Type B pancreatic cell (in vitro differentiated cells): ENCODE measurements at places on chromosomes 16 and 17.

GRCh38 chr17:59641799-59642484 is 22.2 kb downstream of the CLTC start:
- DNase-seq = no peak
- peaks cover 8% of the 10 kb centered on the region for H3K36me3 ChIP-seq
- peak overlapping the region; percentile 21 for H3K4me3 ChIP-seq
- no peaks in the 10 kb centered on the region for H3K27me3 ChIP-seq
- H3K4me1 ChIP-seq = peaks cover 21% of the 10 kb centered on the region
- H3K27ac ChIP-seq = peak overlapping the region; percentile 85

DNA sequence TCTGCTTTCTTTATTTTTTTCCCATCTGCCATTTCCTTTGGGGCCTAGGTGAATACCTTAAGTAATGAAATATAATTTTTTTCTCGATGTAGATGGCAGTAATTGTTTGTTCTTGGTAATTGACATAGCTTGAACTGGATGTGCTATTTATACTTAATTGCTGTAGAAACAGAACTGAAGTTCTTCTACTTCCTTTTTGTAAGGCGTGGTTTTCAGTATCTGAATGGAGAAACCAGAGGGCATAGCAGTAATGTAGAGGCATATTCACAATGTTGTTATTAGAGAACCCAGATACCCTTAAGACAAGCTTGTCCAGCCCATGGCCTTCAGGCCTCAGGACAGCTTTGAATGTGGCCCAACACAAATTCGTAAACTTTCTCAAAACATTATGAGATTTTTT is 16.4 kb downstream of the ATP6V0A1 start:
- no peak for DNase-seq
- peaks cover 42% of the 10 kb centered on the region for H3K36me3 ChIP-seq
- H3K4me3 ChIP-seq = no peak overlapping the region
- H3K4me1 ChIP-seq = peaks cover 12% of the 10 kb centered on the region

DNA sequence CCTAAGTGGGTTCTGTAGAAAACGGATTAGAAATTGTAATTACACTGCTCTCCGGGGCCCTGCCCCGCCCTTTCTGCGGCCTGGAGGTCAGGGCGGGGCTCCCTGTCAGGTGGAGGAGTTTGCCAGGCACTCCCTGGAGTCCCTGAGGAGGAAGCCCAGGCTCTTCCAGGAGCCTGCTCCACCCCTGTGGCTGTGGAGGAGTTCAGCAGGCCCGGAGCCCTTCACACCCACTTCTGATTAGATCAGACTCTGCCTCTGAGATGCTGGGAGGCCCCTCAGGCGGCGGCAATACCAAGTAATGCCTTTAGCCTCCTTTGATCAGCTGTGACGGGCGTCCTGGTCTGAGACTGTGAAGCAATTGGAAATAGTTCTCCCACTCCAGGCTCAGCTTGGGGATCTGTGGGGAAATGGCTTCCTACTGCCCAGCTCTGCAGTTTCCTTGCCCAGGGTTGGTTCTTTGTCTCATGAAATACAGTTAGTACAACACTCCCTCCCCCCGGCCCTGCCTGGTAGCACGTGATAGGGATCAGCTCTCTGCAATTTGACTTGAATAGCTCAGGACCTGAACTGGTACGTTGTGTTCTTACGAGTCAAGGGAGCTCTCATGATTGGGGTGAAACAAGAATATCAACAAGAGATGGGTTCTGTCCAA is 22.3 kb downstream of the BAIAP2 start:
- peaks cover 37% of the 10 kb centered on the region for H3K4me1 ChIP-seq
- H3K27ac ChIP-seq = peak overlapping the region; percentile 99

DNA sequence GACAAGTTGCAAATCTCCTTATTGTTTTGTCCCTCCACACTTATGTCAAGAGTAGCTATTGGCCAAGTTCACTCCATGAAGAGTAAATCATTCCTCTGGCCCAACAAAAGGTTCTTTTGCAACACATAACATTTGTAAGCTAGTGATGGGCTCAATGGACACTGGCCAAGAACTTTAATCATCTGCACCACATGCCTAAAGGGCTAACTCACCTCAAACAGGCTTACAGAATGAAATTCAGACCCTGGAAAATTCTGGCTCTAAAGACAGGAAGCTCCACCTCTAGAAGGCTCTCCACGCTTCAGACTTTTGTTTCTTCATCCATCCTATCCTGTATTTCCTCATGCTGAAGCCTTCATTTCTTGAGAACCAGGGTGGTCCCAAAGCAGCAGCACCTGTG is 10.9 kb upstream of the ANKFN1 start:
- no peak for DNase-seq
- peaks cover 24% of the 10 kb centered on the region for H3K27me3 ChIP-seq
- H3K27ac ChIP-seq = no peak overlapping the region
- no peaks in the 10 kb centered on the region for H3K4me1 ChIP-seq
- H3K36me3 ChIP-seq = no peaks in the 10 kb centered on the region
- H3K4me3 ChIP-seq = no peak overlapping the region

- H3K36me3 ChIP-seq = peaks cover 28% of the 10 kb centered on the region
- H3K4me1 ChIP-seq = peaks cover 7% of the 10 kb centered on the region
- peak overlapping the region; percentile 94 for H3K4me3 ChIP-seq
- peak overlapping the region; percentile 93 for H3K27ac ChIP-seq
These were observed 748 bp downstream of the ATF7IP2 start for GRCh38 chr16:10386517-10387100.

DNA sequence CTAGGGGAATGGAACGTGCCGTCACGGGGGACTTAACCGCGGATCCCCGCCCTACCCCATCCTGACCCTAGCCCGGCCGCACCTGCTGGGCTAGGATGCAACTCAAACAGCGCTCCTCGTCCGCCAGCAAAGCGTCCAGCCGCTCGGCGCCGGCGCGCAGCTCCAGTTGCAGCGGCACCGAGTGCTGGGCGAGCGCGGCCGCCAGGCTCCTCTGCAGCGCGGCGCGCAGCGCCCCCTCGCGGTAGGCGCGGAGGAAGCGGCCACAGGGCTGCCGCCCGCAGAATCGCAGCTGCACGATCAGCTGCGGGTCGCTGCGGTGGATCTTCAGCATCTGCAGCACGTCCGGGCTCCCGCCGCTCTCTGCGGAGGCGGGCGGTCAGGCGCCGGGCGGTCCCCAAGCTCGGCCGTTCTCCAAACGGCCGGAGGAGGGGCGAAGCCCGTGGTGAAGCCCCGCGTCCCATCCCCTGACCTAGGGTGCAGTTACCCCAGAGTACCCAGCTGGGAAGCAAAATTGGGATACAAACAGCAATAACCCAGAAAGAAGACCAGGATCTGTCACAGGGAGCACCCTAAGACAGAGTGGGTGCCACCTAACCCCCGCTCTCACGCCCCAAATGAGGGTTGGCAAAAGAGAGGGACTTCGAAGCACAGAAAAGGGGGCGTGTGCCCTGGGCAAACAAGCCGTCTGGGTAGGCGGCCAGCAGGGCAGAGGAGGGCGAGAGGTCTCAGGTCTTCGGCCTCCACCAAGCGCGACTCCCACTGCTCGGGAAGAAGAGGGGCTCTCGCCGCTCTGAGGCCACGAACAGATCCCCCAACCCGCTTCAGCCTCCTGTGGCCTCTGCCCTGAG is 4.2 kb downstream of the TRADD start:
- no peaks in the 10 kb centered on the region for H3K4me1 ChIP-seq
- peaks cover 85% of the 10 kb centered on the region for H3K27me3 ChIP-seq
- H3K4me3 ChIP-seq = peak overlapping the region; percentile 79
- no peak overlapping the region for H3K27ac ChIP-seq
- DNase-seq = peak; percentile 94

GRCh38 chr17:29914819-29915537 is 15.1 kb downstream of the SSH2 start:
- peaks cover 10% of the 10 kb centered on the region for H3K4me1 ChIP-seq
- no peaks in the 10 kb centered on the region for H3K36me3 ChIP-seq
- H3K27me3 ChIP-seq = no peaks in the 10 kb centered on the region
- H3K4me3 ChIP-seq = no peak overlapping the region

GRCh38 chr17:74146196-74146595 is 57.3 kb upstream of the RPL38 start:
- DNase-seq = no peak
- peaks cover 10% of the 10 kb centered on the region for H3K27me3 ChIP-seq
- no peaks in the 10 kb centered on the region for H3K4me1 ChIP-seq
- H3K27ac ChIP-seq = no peak overlapping the region

- H3K27ac ChIP-seq = peak overlapping the region; percentile 98
- no peak for DNase-seq
- peaks cover 22% of the 10 kb centered on the region for H3K4me1 ChIP-seq
- peak overlapping the region; percentile 92 for H3K4me3 ChIP-seq
- H3K27me3 ChIP-seq = no peaks in the 10 kb centered on the region
These were observed 1.1 kb downstream of the NDEL1 start for GRCh38 chr17:8436844-8437171.

- no peaks in the 10 kb centered on the region for H3K36me3 ChIP-seq
- DNase-seq = no peak
- H3K4me1 ChIP-seq = no peaks in the 10 kb centered on the region
- H3K4me3 ChIP-seq = no peak overlapping the region
These were observed 34.2 kb upstream of the HS3ST3A1 start for GRCh38 chr17:13635951-13636350.

DNA sequence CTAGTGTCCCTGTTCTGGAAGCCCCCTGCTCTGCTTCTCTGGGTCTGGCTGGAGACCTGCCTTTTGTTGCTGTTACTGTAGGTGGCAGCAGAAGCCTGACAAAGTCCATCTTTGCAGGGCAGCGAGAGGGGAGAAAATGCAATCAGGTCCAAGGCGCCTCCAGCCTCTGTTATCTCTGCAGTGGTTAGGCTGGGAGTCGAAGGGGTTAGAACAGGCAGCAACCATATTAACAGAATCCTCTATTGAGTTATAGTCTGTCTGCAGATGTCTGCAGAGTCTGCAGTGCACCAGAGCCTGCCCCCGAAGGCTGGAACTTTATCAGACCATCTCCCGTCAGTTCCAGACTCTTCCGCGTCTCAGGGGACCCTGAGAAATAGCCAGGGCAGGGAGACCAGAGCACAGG is 404.9 kb upstream of the EEF2KMT start:
- H3K27ac ChIP-seq = no peak overlapping the region
- DNase-seq = no peak
- H3K4me1 ChIP-seq = peaks cover 16% of the 10 kb centered on the region
- H3K27me3 ChIP-seq = peaks cover 58% of the 10 kb centered on the region

- no peak overlapping the region for H3K27ac ChIP-seq
- no peaks in the 10 kb centered on the region for H3K27me3 ChIP-seq
- no peaks in the 10 kb centered on the region for H3K4me1 ChIP-seq
- peaks cover 4% of the 10 kb centered on the region for H3K36me3 ChIP-seq
These were observed 19.8 kb downstream of the RAD51D start for GRCh38 chr17:35099908-35100307.

GRCh38 chr17:53932386-53932785 is 109.7 kb downstream of the KIF2B start:
- no peak overlapping the region for H3K27ac ChIP-seq
- H3K36me3 ChIP-seq = no peaks in the 10 kb centered on the region
- H3K27me3 ChIP-seq = no peaks in the 10 kb centered on the region
- H3K4me1 ChIP-seq = no peaks in the 10 kb centered on the region
- DNase-seq = no peak

- peaks cover 4% of the 10 kb centered on the region for H3K27me3 ChIP-seq
- H3K36me3 ChIP-seq = no peaks in the 10 kb centered on the region
- peaks cover 24% of the 10 kb centered on the region for H3K4me1 ChIP-seq
- H3K27ac ChIP-seq = no peak overlapping the region
These were observed 9.6 kb downstream of the CRISPLD2 start for GRCh38 chr16:84829168-84829965.

GRCh38 chr16:66959704-66960161 is 1.3 kb upstream of the CES3 start:
- no peaks in the 10 kb centered on the region for H3K4me1 ChIP-seq
- H3K36me3 ChIP-seq = no peaks in the 10 kb centered on the region
- H3K4me3 ChIP-seq = no peak overlapping the region
- DNase-seq = no peak
- H3K27ac ChIP-seq = no peak overlapping the region

GRCh38 chr16:53740933-53741531 is 37.1 kb downstream of the FTO start:
- H3K4me1 ChIP-seq = peaks cover 35% of the 10 kb centered on the region
- H3K27ac ChIP-seq = no peak overlapping the region
- H3K27me3 ChIP-seq = no peaks in the 10 kb centered on the region
- H3K36me3 ChIP-seq = no peaks in the 10 kb centered on the region

GRCh38 chr16:51298800-51299199 is 147.7 kb upstream of the SALL1 start:
- no peaks in the 10 kb centered on the region for H3K36me3 ChIP-seq
- no peak overlapping the region for H3K27ac ChIP-seq
- no peak overlapping the region for H3K4me3 ChIP-seq
- H3K4me1 ChIP-seq = no peaks in the 10 kb centered on the region

DNA sequence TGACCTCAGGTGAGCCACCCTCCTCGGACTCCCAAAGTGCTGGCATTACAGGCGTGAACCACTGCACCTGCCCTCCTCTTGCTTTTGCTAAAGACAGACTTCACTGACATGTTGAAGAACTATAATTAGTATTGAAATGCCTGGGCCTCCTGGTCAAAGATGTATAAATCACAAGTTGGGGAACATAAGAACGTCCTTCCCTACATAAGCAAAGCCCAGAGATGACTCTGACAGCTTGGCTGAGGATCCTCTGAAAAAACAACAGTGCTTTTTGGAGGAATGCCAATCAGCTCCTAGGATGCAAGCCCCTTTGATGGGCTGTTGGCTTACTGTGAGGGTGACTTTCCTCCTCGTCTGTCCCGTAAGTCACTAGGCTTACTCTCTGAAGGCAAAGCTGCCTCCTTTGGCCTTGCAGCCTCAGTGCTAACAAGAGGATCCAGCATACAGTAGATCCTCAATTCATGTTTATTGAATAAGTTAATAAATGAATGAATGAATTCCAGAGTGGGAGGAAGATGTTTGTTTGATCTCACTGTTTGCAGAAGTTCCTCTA is 6.3 kb downstream of the APOH start:
- no peak overlapping the region for H3K27ac ChIP-seq
- no peak overlapping the region for H3K4me3 ChIP-seq

GRCh38 chr17:19785854-19786253 is 37.8 kb upstream of the ALDH3A1 start:
- peaks cover 32% of the 10 kb centered on the region for H3K36me3 ChIP-seq
- H3K27me3 ChIP-seq = no peaks in the 10 kb centered on the region
- no peak overlapping the region for H3K4me3 ChIP-seq
- no peak for DNase-seq
- H3K27ac ChIP-seq = no peak overlapping the region
- no peaks in the 10 kb centered on the region for H3K4me1 ChIP-seq

- peak overlapping the region; percentile 82 for H3K27ac ChIP-seq
- peak overlapping the region; percentile 63 for H3K4me3 ChIP-seq
- peaks cover 21% of the 10 kb centered on the region for H3K4me1 ChIP-seq
- peaks cover 9% of the 10 kb centered on the region for H3K36me3 ChIP-seq
These were observed 6.2 kb downstream of the NAT9 start for GRCh38 chr17:74769856-74770497.

DNA sequence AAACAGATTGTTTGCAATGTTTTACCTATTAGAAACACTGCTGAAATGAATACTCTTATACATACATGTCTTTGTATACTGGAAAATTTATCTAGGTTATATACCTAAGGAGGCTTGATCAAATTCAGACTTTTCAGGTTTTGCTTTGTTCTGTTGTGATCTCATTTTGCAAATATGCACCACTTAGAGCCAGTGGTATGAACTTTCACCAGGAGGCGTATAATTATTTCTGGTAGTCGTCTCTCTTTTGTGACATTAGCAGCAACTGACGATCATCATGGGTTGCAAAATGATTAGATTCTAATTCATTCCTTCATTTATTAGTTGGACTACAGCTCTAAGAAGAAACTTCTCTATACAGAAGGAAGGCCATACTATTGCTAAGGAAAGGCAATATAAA is 26.9 kb downstream of the AP1G1 start:
- H3K4me3 ChIP-seq = peak overlapping the region; percentile 23
- peaks cover 4% of the 10 kb centered on the region for H3K4me1 ChIP-seq
- H3K36me3 ChIP-seq = peaks cover 9% of the 10 kb centered on the region
- H3K27me3 ChIP-seq = no peaks in the 10 kb centered on the region
- peak overlapping the region; percentile 77 for H3K27ac ChIP-seq
- no peak for DNase-seq

GRCh38 chr16:25110387-25110947 is 1.1 kb upstream of the LCMT1 start:
- H3K36me3 ChIP-seq = peaks cover 4% of the 10 kb centered on the region
- H3K27me3 ChIP-seq = no peaks in the 10 kb centered on the region
- peaks cover 41% of the 10 kb centered on the region for H3K4me1 ChIP-seq
